ENCODE measurements at places on chromosomes 7 and 10.

- DNase-seq: no peak
Measured at GRCh38 chr10:11397980-11398580, 213.4 kb downstream of the USP6NL start.

GRCh38 chr7:18384491-18385143 is 110.9 kb upstream of the HDAC9 start:
- no peak for DNase-seq

- no peak for DNase-seq
Measured at GRCh38 chr7:39686261-39686924, 63.0 kb downstream of the RALA start.

DNA sequence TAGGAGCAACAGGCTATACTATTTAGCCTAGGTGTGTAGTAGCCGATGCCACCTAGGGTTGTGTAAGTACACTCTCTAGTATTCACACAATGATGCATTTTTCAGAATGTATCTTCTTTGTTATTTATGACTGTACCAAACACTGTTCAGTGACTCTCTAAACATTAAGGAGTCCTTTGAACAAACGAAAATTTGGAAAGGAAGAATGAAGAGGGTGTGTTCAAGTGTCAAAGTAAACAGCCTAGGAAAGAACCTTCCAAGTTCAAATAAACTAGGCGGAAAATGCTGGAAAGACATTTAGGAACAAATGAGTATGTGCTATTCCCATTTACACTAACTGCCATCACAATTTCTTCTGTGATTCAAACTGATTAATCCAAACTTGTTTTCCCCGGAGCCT is 142.4 kb downstream of the CHCHD3 start:
- no peak for DNase-seq

DNA sequence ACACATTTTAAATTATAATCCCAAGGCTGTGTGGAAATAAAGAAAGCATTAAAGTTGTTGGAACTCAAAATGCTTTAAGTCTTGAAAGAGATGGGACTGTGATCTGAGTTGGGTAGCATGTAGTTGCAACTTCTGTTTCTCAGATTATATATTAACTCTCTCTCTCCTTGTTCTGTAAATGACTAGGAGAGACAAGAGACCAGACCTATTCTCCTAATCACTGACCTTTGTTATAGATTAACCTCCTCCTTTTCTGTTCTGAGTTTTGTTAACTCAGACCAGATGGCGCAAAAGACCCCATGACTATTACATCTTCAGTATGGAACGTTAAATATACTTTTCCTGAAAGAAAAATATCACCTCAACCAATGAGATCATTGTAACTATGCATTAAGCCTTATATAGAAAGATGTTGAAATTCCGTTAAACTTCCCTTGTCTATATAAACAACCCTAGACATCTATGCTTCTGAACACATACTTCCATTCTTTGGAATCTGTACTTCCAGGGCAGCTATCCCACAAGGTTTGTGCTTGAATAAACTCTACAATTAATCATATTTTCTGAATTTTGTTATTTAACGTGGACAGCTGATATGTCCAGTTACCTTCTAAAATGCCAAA is 143.5 kb upstream of the TRIM24 start:
- no peak for DNase-seq

GRCh38 chr7:85612514-85612913 is 425.7 kb upstream of the SEMA3D start:
- DNase-seq: no peak

DNA sequence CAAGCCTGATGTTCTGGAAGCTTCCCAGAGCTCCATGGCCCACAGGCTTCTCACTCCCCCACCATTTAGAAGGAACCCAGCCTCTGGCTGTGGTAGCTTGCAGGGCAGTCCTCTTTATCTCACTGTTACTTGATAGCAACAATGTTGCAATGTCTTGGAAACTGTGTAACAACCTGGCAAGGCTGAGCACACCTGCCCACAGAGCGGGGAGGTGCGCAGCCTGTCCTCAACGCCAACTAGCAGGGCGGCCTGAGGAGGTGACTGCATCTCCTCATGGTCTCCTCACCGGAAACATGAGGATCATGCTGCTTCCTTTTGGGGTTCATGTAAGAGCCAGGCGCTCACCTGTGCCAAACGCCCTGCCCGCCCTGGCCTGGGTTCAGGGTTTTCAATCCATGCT is 43.7 kb upstream of the INSIG1 start:
- DNase-seq: no peak

DNA sequence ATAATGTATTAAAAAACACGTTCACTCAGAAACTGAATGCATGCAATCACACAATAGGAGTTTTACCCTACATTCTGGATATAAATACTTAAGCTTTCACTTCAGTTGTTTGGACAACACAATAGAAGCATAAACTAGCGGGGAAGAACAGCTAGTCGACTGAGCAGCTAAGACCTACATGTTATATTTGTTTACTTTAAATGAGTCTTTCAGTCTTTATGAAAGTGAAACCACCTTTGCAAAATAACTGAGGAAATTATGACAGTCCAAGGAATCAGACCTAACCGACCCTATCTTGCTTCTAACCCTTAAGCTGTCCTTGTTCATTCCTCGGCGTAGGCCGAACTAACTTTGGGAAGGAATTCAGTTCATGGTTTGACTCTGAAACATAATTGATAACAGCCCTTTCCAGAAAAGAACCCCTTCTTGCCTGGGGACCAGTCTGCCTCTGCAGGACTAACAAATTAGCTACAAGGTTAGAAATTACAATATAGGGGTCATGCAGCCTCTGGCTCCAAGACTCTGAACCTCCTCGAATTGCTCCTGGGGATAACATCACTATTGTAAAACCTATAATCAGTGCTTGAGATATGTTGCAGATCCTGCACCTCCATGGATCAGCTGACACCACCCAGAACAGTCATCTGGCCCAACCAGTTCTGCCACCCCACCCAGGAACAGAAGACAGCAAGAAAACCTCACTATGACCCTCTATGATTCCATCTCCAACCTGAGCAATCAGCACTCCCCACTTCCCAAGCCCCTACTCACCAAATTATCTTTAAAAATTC is 185.1 kb upstream of the KLF6 start:
- no peak for DNase-seq

GRCh38 chr7:481219-481930 is 38.3 kb downstream of the PDGFA start:
- DNase-seq: no peak

GRCh38 chr7:461117-461452 is 58.6 kb downstream of the PDGFA start:
- no peak for DNase-seq

DNA sequence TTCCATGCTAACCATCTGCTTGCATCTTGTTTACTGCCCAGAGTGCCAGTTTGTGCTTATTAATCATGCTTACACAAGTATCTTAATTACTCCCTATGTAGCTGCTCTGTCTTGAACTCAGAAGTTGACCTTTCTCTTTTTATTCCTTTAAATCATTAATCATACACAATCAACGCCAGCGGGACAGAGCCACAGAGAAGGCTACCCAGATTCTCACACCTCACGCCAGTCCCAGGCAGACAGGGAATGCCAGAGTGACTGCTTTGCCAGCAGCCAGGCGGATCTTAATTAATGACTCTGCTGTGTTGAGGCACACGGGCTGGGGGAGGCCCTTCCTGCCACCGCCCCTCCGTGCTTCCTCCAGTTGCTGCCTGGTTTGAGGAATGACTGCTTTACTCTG is 229.4 kb downstream of the LRMDA start:
- DNase-seq: no peak

DNA sequence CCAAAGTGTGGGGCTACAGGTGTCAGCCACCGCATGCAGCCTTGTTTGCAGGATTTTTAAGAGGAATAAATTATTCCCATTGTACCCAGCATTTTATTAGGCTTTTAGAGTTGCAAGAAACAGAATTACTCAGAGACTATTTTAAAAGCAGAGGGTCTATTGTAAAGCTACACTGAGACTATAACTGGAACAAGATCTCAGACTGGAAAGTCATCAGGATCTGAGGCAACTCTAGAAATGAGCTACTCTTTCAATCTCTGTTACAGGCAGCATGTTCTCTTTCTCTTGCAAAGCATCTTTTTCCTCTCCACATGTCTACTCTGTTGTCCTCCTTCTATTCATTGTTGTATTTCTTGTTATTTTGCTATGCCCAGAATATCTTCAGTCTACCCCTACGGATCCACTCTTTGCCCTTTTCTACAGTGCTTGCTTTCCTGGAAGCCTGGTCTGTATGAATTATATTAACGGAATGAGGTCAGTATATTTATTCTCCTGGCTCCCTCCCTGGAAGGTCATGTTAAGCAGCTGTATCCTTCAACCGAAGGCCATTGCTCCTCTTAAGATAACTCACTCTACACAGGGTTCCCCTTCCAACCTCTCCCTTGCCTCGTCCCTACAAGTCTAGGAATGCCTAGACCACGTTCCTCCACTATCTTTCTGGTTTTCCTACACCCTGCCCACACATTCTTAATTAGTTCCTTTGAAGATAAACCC is 27.7 kb upstream of the MICU1 start:
- no peak for DNase-seq

GRCh38 chr10:69738071-69738470 is 63.6 kb upstream of the COL13A1 start:
- DNase-seq: no peak

DNA sequence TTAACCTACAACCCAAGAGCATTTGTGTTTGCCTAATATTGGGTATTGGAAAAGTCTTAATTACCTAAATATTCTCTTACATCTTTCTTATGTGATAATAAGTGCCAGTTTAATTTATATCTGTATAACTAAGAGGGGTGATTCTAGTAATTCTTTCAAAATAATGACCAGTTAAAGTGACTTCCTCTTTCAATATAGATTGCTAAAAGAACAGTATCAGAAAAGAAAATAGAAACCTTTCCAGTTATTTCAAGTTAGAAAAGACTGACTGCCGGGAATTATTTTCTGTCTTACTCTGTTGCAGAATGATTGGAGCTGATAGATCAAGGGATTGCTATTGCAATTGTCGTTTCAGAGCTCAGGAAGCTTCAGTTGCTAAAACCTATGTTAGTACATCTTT is 525.0 kb upstream of the SEMA3D start:
- DNase-seq: no peak

- no peak for DNase-seq
Measured at GRCh38 chr10:26952094-26952493, 91.3 kb upstream of the ABI1 start.

- DNase-seq: no peak
Measured at GRCh38 chr10:110850099-110850498, 21.6 kb upstream of the PDCD4 start.

GRCh38 chr10:133614830-133615580 is 11.6 kb downstream of the FRG2B start:
- no peak for DNase-seq

GRCh38 chr7:96959135-96959534 is 46.2 kb upstream of the DLX6 start:
- DNase-seq: no peak

DNA sequence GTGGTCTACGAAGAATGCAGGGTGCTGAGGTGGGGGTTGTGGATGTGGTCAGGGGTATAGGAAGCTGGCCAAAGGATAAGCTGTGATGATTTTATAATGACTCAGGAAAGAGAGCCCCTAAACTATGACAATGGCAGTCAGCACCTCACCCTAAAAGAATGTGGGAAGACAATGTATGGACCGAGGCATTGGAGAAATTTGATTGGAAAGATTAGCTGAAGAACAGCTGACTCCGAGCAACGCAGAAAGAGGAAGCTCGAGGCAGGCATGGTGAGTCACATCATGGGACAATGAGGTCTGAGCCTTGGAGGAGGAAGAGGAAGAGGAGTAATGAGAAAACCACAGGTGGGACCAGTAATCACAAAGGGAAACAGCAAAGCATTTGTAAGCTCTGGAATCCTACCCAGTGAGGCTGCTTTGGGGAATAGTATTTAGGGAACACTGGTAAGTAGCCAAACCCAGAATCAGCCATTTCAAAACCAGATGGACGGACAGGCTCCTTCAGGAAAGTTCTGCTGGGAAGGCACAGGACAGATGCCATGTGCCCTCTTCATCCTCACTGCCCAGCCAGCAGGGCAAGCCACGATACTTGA is 295.4 kb downstream of the PRPF18 start:
- DNase-seq: no peak

DNA sequence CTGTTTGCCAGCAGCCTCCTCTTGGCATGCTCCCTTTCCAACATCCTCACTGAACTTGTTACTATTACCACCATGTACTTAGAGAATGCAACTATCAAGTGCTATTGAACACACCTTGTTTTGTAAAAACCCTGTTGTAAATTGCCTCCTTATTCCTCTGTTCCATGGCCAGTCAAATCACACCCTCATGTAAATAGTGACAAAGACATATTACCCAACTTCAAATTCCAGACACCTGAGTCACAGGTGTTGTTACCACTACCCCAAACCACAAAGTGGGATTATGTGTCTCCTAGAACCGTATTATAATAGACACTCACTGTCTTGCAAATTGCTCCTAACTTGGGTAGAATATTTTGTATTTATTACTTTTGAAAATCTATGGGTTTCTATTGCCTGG is 263.2 kb upstream of the C7orf33 start:
- no peak for DNase-seq

DNA sequence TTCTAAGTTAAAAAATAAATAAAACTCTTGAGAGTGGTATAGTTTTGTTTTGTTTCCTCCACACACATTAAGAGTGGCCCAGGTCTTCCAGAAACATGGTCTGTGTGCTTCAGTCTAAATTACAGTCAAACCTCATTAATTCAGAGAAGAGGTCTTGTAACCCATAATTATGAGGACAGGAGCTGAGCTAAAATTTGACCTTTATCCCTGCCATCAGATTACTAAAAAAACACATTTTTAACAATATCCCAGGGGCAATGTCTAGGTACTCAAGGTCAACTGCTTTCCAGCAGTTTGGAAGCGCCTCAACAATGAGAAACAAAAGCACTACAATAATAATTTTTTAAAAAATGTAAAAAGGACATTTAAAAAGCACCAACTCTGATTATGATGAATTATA is 184.1 kb upstream of the PFKP start:
- DNase-seq: no peak

GRCh38 chr10:128000471-128001362 is 93.8 kb downstream of the PTPRE start:
- no peak for DNase-seq

- peak; percentile 56 for DNase-seq
Measured at GRCh38 chr10:79378647-79379511, 31.6 kb downstream of the PPIF start.

- DNase-seq: no peak
Measured at GRCh38 chr10:21826725-21827124, 176.8 kb downstream of the DNAJC1 start.

- no peak for DNase-seq
Measured at GRCh38 chr10:130213286-130214080, 77.3 kb downstream of the GLRX3 start.

DNA sequence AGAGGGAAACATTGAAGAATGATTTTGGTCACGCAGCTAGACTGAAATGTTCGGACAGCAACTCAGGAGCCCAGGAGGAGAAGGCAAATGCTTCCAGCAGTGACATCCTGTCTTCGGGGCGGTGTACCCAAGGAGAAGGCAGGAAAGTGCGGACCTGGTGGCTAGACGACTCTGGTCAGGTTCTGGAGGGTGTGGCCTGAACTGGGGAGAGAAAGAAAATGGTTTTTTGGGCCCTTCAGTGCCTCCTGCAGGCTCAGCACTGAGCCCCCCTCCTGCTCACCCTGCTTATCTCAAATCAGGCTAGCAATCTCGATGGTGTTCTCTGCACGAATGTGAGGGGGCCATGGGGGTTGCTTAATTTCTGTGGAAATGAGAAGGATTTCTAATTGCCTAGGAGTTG is 26.7 kb upstream of the TARP start:
- DNase-seq: no peak

- no peak for DNase-seq
Measured at GRCh38 chr10:43160921-43161255, 22.6 kb downstream of the CSGALNACT2 start.

- no peak for DNase-seq
Measured at GRCh38 chr7:25522727-25523126, 294.4 kb upstream of the NPVF start.

- no peak for DNase-seq
Measured at GRCh38 chr10:96721207-96721572, 876 bp upstream of the PIK3AP1 start.
